ENCODE measurements at places on chromosomes 2 and 18.

GRCh38 chr2:42895134-42895790 is 102.9 kb upstream of the HAAO start:
- no peak for DNase-seq

- no peak for DNase-seq
Observed at GRCh38 chr2:201648-202433, 62.0 kb downstream of the SH3YL1 start.

GRCh38 chr18:78571831-78572347 is 407.7 kb upstream of the SALL3 start:
- no peak for DNase-seq

- DNase-seq, result no peak
Observed at GRCh38 chr2:15048000-15048399, 415.5 kb downstream of the LRATD1 start.

DNA sequence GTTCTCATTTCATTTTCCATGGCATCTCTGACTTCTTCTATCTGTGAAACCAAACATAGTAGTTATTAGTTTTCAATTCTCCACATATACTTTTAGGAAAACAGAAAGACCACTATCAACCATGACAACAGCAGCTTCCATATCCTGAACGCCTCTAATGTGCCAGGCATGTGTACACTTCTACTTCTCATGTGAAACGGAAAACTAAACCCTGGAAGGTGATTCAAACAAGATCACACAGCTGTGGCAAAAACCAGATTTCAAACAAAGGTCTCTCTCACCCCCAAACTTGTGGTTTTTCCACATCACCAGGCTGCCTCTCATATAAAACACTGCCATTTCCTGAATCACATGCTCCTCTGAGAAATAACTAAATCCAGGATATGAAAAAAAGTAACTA is 41.8 kb downstream of the PTCD3 start:
- DNase-seq, result no peak

- DNase-seq, result no peak
Observed at GRCh38 chr2:14428056-14428455, 204.5 kb upstream of the LRATD1 start.

DNA sequence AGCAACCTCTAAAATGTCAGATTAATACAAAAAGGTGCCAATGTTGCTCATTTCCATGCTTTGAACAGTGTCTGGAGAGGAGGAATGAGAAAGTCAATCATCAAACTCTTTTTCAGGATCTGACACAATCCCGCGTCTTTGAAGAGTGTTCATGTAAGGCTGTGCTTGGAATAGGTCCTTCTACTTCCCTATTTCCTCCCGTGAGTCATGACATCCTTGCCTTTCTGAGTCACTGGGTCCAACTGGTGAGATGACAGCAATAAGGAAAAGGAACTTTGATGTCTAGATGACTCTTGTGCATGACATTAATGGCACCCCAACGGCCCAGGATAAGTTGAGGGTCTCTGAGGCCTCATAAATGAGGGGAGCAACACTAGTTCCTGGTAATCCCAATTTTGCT is 109.0 kb upstream of the CELF4 start:
- no peak for DNase-seq

DNA sequence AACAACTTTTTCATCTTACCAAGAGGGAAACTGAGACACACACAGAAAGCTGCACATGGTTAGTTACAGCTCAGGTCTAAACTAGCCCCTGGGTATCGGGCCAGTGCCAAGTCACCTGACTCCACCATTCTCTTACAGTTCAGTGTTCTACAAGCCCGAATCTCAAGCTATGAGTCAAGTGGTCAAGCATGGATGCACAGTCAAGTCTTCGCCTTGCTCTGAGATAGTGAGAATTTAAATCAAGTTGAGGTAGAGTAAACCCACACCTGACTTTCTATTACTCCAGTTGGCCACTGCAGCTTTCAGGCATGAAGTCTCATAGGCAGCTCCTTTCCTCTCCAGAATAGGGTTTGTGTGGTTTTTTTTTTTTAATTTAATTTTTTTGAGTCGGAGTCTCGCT is 34.5 kb upstream of the ARL5A start:
- peak; percentile 64 for DNase-seq

DNA sequence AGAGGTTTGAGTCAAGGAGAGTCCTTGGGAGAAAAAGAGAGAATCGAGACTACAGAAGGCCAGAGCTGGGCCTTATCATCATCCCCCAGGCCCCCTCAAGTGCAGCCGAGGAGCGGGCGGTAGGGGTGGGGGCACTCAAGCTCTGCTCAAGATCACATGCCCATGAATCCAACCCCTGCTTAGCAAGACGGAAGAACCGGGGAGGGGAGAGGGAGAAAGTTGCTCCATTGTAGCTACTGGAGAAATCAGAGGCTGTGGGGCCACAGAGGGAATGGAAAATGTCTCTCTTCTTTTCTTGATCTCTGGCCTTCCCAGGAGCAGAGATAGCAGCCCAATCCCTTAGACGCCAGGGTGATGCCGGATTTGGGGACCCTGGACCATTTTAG is 14.6 kb downstream of the SLC4A3 start:
- DNase-seq, result no peak

- DNase-seq, result no peak
Observed at GRCh38 chr18:34281290-34281689, 56.6 kb upstream of the NOL4 start.

DNA sequence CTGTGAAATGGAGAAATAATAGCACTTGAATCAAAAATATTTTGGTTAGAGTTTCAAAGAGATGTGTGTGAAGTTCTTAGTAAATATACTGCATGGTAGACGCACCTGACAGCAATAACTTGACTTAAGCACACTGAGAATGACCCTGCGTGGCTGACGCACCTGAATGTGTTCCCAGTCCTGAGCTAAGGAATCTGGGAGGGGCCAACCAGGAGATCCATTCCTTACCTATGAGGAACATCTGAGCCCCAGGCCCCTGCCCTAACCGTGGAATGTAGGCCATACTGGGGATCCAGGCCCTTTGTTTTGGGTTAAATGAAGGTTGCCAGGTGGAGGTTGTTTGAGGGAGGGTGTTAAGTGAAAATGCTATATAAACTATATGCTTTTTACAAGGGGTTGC is 284.4 kb downstream of the RBM43 start:
- DNase-seq, result no peak

- DNase-seq, result peak; percentile 98
Observed at GRCh38 chr2:96665083-96665569, 22.6 kb downstream of the FER1L5 start.

GRCh38 chr2:54040250-54040649 is 69.5 kb upstream of the PSME4 start:
- DNase-seq, result no peak

DNA sequence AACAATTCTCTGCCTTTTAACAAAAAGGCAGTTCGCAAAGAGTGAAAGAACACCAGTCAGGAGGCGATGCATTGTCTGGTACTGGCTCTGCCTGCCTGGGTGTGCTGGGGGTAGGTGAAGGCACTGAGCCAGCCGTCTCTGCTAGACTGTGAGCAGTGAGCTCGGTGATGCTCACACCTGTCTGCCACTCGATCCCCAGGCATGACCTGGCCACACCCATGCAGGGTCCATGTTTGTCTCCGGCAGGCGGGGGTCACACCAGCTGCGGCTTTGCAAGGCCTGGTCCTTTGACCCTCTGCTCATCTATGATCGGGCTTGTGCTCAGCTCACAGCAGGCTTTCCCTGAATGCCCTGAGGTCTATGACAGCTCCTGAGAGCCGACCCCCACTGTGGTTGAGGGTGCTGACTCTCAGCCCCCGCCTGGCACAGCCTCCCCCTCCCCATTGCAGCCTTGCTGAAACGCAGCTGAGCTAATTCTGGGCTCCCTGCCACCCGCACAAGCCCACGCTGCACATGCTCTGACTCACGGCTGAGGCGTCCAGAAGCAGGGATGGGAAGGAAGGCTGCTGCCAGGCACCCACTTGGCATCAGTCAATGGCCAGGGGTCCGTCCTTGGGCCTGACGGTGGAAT is 23.7 kb downstream of the CRACDL start:
- DNase-seq, result peak; percentile 91

DNA sequence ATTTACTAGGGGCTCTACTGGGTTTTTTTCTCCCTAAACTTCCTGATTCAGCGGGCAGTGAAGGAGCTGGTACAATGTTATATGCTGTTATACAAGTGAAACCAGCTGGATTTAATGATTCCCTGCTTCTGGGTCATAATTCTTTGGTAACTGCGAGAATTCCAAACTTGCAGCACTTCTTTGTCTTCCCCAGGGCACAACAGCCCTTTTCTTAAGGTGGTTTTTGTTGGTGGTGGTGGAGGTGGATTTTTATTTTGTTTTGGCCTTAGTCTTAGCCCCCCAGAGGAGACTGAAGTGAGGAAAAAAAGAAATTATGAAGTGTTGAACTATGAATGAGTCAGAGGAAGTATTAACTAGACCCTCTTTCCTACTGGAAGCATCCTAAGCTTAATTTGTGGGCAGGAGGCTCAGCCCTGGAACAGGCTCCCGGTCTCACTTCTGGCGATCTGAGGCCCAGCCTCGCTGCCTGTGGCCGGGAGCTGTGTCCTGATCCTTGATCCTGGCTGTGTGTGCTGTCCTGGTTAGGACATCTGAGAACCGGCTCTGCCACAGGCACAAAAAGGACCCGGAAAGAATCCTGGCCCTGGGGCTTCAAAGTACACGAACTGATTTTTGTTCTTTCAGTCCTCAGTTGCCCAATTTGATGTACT is 141.9 kb downstream of the LYPD6B start:
- no peak for DNase-seq

- no peak for DNase-seq
Observed at GRCh38 chr2:178418426-178418825, 32.5 kb downstream of the PRKRA start.

GRCh38 chr18:55455938-55456337 is 132.1 kb downstream of the TCF4 start:
- DNase-seq, result no peak

GRCh38 chr18:76839086-76839794 is 16.9 kb downstream of the ZNF236 start:
- no peak for DNase-seq

- DNase-seq, result no peak
Observed at GRCh38 chr2:123015186-123015585, 1009.9 kb upstream of the CNTNAP5 start.

DNA sequence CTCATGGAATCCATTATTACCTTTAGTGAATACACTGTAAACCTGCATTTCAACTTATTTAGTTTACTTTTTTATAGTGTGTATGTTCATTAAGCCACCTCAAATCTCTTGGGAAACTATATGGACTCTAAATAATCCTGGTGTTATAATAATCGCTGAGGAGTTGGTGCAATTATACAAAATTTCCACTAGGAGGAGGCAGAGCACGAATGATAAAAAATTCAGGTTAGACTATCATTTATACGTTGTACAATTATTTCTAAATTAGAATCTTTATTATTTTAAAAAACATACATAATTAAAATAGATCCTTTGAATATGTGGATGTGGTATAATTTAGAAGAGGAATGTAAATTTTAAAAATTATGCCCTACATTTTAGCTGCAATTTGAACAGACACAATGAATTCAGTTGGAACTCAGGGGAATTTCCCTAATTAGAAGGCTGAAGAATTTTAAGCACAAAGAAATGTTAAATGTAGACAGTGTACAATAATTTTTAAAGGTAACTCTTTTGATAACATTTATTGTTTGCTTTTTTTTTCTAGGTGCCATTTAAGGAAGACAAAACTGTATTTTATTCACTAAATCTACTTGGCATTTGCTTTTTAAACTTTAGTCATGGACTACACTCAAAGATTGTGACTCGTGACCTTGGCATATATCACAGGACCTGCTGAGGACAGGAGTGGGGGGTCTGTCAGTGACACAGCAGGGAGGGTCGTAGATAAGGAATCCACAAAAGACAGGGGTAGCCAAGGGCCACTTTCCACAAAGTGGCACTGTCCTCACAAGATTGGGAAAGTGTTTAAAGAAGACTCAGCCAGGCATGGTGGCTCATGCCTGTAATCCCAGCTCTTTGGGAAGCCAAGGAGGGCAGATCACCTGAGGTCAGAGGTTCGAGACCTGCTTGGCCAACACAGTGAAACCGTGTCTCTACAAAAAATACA is 45.5 kb downstream of the RAB12 start:
- DNase-seq, result peak; percentile 57

DNA sequence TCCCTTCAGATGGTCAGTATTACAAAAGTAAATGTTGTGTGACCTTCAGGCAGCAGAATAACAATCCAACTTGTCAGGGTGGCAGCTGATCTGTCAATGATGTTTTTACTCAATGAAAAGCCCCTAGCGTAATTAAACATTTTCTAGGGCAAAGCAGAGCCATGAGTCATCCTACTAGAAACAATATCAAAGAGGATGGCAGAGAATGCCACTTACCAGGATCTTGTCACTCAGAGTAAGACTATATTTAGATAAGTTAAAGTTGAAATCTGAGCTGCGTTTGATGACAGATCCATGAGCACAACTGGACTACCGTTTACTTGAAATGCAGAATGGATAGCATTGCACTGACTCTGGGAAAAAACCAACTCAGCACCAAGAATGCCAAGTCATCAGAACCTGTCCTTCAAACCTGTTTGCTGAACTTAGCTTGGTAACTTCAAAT is 612.6 kb upstream of the ACVR2A start:
- peak; percentile 10 for DNase-seq

DNA sequence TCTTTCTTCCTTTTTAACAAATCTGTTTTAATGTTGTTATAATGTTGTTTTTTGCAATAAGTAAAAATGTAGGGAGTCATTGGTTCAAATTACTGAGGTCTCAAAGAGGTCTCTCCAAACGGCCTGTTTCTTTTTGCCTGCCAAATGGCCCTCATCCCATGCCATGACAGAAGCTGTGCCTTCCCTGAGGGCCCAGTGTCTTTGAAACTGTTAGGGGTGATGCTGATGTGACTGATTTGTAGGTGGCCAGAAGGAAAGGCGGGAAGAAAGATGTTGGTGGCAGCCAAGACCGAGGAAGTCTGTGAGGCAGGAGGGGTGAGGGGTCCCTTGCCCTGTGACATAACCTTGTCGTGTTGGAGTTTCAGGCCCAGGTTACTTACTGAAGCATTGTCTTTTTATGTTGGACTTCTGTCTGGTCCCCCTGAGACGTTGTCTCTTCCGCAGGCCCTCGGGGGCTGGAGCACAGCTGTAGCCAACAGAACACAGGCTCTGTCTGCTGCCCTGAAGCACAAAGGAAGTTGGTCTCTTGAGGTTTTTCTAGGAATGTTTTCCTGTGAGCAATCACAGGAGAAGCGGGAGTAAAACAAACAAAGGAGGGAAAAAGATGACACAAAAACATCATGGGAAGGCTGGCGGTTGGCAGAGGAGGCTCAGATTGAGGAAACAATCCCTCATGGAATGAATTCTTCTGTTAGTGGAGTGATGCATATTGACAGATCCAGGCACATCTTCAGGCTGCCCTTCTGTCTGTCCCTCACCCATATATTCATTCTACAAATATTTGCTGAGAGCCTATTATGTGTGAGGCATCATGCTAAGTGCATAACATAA is 4.9 kb upstream of the ST3GAL5 start:
- peak; percentile 95 for DNase-seq
